GM04504 (cell line): ENCODE measurements at places on chromosomes 6 and 20.

DNA sequence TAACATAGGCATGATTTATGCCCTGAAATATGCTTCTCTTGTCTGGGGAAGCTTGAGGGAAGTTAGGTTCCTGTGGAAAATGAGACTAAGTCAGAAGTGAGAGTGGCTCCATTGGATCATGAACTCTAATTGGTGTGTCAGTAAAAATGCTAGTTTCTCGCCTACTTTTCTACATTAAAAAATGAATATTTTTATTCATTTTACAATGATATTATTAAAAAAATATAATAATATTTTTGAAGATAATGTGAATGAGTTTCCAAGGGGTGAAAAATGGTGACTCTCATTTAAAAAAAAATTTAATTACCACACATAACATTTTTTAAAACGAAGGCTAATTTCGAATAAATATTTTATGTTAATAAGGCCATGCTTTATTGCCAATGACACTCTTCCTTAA, 84.2 kb downstream of the HIVEP1 start:
- DNase-seq: no peak

- peak; percentile 79 for DNase-seq
These were observed 14.1 kb upstream of the TCFL5 start for GRCh38 chr20:62875419-62876361.

- no peak for DNase-seq
These were observed 2.5 kb upstream of the TMEM14C start for GRCh38 chr6:10720265-10720959.

- DNase-seq: no peak
These were observed 4.5 kb upstream of the GPSM3 start for GRCh38 chr6:32196682-32197616.

DNA sequence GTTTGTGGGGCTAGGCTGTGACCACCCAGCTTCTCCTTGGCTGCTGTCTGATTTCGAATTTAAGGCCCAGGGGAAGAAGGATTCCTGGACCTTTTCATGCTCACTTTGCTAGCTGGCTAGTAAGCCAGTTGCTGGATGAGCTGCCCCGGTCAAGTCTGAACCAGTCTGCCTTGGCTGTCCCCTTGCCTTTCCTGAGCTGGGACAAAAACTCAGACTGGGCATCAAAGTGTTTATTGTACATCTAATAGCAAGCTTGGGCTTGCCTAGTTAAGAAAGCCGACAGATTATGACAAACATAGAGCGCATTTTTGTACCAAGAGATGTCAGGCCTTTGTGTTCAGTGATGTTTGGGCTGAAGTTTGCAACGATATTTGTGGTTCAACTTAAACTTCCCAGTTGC, 750 bp upstream of the PAK5 start:
- no peak for DNase-seq

- DNase-seq: no peak
These were observed 218.8 kb upstream of the MAP3K7 start for GRCh38 chr6:90805619-90806155.

DNA sequence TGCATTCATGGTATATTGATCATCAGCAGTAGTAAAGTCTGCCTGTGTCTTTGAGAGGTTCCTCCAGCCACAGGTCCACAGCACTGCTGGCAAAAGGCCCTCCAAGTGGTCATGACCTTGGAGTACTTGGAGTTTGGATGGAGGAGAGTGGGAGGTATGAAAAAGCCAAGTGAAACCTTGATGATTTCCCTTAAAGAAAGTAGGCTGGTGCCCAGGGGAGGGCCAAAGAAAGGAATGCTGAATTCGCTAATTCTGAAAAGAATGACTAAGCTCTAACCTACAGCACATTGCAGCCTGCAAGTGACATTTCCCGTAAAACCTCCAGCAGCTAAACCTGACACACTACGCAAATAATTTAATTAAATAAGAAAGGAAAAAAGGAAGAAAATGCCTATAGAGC, 223.4 kb upstream of the TAB2 start:
- no peak for DNase-seq

- no peak for DNase-seq
These were observed 691.8 kb downstream of the QKI start for GRCh38 chr6:164106345-164106769.

GRCh38 chr20:25534845-25535244, 50.5 kb downstream of the NINL start:
- DNase-seq: no peak
